GM13976 (cell line): ENCODE measurements at places on chromosomes 2 and 18.
A peak's percentile ranks its signal among the peaks of the same experiment; 100 is the strongest.

DNA sequence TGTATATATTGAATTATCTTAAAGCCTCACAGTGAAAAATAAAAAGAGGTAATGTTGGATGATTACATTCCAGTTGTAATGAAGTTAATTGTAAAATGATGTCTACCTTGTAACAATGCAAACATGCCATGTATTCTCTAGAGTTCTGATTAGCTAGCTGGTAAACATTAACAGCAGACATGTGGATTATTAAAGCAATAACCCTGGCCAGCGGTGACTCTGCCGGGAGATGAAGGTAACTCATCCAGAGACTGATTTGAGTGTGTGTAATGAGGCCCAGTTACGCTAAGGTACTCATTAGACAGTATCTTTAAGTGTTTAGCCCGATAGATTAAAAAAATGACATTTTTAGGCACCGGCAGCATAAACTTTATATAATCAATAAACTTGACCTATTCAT lies 79.6 kb upstream of the REV1 start:
- DNase-seq: no peak

DNA sequence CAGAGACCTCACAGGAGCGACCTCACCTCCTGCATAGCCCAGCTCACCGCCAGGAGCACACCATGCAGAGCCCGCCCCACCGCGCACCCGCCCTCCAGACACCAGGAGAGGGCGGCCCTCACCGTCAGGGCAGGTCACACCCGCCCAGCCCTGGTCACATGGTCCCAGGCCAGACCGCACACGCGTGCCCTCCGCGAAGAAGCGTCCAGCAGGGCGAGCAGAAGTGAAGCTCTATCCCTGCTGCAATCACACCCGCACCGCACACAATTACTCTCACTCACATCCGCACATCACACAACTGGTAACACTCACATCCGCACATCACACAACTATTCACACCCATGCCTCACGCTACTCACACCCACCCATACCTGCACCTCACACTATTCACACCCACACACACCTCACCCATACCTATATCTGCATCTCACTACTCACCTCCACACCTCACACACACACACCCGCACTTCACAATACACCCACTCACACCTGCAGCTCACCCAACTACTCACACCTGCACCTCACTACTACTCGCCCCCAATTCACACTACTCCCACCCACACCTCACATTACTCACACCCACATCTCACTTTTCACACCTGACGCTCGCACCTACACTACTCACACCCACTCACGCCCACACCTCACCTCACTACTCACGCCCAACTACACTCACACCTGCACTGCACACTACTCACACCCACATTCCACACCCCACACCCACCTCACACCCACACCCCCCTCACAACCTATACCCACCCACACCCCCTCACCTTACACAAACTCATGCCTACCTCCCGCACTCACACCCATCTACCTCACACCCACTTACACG lies 242.0 kb downstream of the HDAC4 start:
- DNase-seq: no peak

- DNase-seq: no peak
These were observed 1.2 kb upstream of the MZT2A start for GRCh38 chr2:131493199-131493968.

DNA sequence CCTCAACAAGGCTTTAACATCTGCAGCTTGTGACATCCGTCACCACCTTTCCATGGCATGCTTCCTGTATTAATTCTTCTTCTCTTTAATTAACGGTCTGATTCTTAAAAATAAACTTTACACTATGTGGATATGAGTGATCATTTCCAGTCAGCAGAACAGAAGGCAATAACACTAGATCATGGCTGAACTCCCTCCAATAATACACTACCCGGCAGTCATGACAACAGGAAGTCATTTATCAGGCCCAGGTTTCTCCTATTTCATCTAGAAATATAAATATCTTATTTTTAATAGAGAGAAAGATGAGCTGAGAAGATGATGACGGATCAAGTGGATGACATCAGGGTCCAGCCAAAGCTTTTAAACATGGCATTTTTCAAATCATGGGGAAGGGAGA lies 792.2 kb downstream of the SLC4A3 start:
- no peak for DNase-seq

- DNase-seq: no peak
These were observed 20.3 kb downstream of the TBR1 start for GRCh38 chr2:161436411-161436810.

- DNase-seq: peak; percentile 51
These were observed 35.1 kb upstream of the SLC14A1 start for GRCh38 chr18:45688833-45689232.
